ENCODE measurements at places on chromosomes 5 and 9. TPM values are rescaled to one million over a fixed set of nuclear protein-coding genes. Genes with fewer than 3 reads are reported as not detected.

The SOWAHA gene
- not detected for total RNA-seq

- no peaks in the 10 kb centered on the region for H3K27me3 ChIP-seq
- no peaks in the 10 kb centered on the region for H3K4me1 ChIP-seq
- no peak for DNase-seq
- H3K4me3 ChIP-seq, result no peak overlapping the region
Observed at GRCh38 chr9:94553029-94553938, 1.6 kb upstream of the PCAT7 start.

- no peak overlapping the region for H3K27ac ChIP-seq
- H3K4me1 ChIP-seq, result peaks cover 19% of the 10 kb centered on the region
- H3K27me3 ChIP-seq, result no peaks in the 10 kb centered on the region
- peaks cover 8% of the 10 kb centered on the region for H3K36me3 ChIP-seq
- no peak for DNase-seq
- H3K4me3 ChIP-seq, result no peak overlapping the region
Observed at GRCh38 chr9:14155237-14155636, 158.7 kb downstream of the NFIB start.

GRCh38 chr5:60447488-60447920 lies 252.5 kb downstream of the DEPDC1B start:
- no peaks in the 10 kb centered on the region for H3K4me1 ChIP-seq
- peaks cover 64% of the 10 kb centered on the region for H3K27me3 ChIP-seq
- H3K36me3 ChIP-seq, result no peaks in the 10 kb centered on the region
- DNase-seq, result no peak
- H3K27ac ChIP-seq, result no peak overlapping the region
- no peak overlapping the region for H3K4me3 ChIP-seq

- no peak for DNase-seq
- no peaks in the 10 kb centered on the region for H3K36me3 ChIP-seq
- H3K4me3 ChIP-seq, result no peak overlapping the region
- no peak overlapping the region for H3K27ac ChIP-seq
Observed at GRCh38 chr5:68192679-68193060, 22.9 kb upstream of the PIK3R1 start.

DNA sequence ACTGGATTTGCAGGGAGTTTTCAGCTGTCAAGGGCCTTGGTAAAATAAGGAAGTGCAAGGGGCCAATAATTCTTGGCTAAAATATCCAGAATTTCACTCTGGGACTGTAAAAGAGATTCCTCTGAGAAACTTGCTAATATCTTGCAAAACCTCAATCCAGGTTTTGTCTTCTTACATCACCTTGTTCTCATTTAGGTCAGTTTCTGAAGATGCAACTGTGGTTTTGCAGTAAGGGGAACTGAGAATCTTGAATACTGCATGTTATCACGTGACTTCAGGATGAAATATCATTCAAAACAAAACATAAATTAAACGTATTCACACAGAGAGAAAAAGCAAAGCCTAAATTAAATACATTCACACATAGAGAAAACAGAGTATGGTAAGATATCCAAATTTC lies 35.0 kb upstream of the RIC1 start:
- H3K27me3 ChIP-seq, result no peaks in the 10 kb centered on the region
- no peak overlapping the region for H3K27ac ChIP-seq
- H3K4me1 ChIP-seq, result no peaks in the 10 kb centered on the region

DNA sequence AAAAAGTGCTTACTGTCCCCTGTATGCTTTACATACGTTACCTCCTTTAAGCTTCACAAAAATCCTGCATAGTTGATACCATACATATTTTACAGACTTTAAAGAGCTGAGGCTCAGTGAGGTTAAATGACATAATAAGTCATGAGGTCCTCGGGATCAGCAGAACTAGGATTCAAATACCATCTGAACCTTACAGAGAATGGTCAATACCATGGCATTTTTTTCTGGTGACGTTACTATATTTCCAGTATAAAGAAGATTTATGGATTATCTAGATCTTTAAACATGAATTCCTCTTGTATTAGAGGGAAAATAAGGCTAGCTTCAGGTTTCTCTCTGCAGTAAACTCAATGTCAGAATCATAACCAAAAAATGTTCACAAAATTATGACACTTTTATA lies 153.7 kb upstream of the GPR151 start:
- H3K27me3 ChIP-seq, result no peaks in the 10 kb centered on the region
- H3K4me1 ChIP-seq, result no peaks in the 10 kb centered on the region
- H3K4me3 ChIP-seq, result no peak overlapping the region
- DNase-seq, result no peak

GRCh38 chr5:168434746-168435321 lies 51.4 kb upstream of the RARS1 start:
- H3K27ac ChIP-seq, result no peak overlapping the region
- H3K36me3 ChIP-seq, result peaks cover 51% of the 10 kb centered on the region
- DNase-seq, result no peak
- H3K4me1 ChIP-seq, result no peaks in the 10 kb centered on the region

DNA sequence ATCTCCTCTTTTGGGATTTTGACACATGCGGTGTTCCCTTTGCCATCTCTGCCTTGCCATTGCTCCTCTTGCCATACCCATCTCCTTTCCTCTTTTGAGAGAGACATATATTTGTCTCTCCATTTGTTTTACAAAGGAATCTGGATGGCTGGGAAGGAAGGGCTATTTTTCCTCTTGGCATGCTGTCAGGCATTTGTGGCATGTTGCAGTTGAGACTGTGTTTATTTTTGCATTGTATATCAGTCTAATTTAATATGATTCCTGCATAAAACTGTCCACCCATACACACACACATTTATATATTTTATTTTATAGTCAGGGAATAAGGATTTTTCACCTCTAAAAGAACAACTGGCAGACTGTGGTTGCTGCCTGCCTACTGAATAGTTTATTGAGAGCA lies 1105.8 kb upstream of the SEMA6A start:
- H3K4me3 ChIP-seq, result no peak overlapping the region
- no peaks in the 10 kb centered on the region for H3K4me1 ChIP-seq
- DNase-seq, result no peak
- no peaks in the 10 kb centered on the region for H3K36me3 ChIP-seq
- no peak overlapping the region for H3K27ac ChIP-seq
- no peaks in the 10 kb centered on the region for H3K27me3 ChIP-seq

GRCh38 chr9:125969868-125970267 lies 222.7 kb downstream of the PBX3 start:
- H3K27me3 ChIP-seq, result no peaks in the 10 kb centered on the region
- DNase-seq, result no peak
- peaks cover 17% of the 10 kb centered on the region for H3K36me3 ChIP-seq
- H3K27ac ChIP-seq, result peak overlapping the region; percentile 67
